ENCODE measurements at places on chromosomes 13 and 19. TPM values are rescaled to one million over a fixed set of nuclear protein-coding genes. Genes with fewer than 3 reads are reported as not detected.

HIPK4 gene
- total RNA-seq = not detected

IL12RB1 gene
- 3.1 TPM for total RNA-seq

NLRP7 gene
- total RNA-seq = not detected

EFNA2 gene
- total RNA-seq = 8.4 TPM

NEK3 gene
- 8.4 TPM for total RNA-seq

ZNF888 gene
- 39.0 TPM for total RNA-seq

IGFL1 gene
- not detected for total RNA-seq

IQCN gene
- total RNA-seq = 2.9 TPM

TMPRSS9 gene
- not detected for total RNA-seq

GRK1 gene
- not detected for total RNA-seq

DZIP1 gene
- 17.8 TPM for total RNA-seq

SIGLEC12 gene
- 0.43 TPM for total RNA-seq

NLRP8 gene
- total RNA-seq = not detected

CCDC106 gene
- 18.4 TPM for total RNA-seq

METTL21C gene
- total RNA-seq = 0.52 TPM

FAM124A gene
- 4.3 TPM for total RNA-seq

ZNF135 gene
- total RNA-seq = 11.1 TPM

NAXD gene
- total RNA-seq = 62.7 TPM

TEX29 gene
- total RNA-seq = 0.92 TPM

- no peak for DNase-seq
Observed at GRCh38 chr19:799076-799881, 2.0 kb downstream of the PTBP1 start.

- DNase-seq = no peak
Observed at GRCh38 chr19:33927789-33928457, 131.3 kb downstream of the KCTD15 start.

- DNase-seq = peak; percentile 38
Observed at GRCh38 chr19:13150931-13151604, 857 bp downstream of the IER2 start.

- no peak for DNase-seq
Observed at GRCh38 chr19:32876236-32876918, 6.8 kb upstream of the SLC7A9 start.

DNA sequence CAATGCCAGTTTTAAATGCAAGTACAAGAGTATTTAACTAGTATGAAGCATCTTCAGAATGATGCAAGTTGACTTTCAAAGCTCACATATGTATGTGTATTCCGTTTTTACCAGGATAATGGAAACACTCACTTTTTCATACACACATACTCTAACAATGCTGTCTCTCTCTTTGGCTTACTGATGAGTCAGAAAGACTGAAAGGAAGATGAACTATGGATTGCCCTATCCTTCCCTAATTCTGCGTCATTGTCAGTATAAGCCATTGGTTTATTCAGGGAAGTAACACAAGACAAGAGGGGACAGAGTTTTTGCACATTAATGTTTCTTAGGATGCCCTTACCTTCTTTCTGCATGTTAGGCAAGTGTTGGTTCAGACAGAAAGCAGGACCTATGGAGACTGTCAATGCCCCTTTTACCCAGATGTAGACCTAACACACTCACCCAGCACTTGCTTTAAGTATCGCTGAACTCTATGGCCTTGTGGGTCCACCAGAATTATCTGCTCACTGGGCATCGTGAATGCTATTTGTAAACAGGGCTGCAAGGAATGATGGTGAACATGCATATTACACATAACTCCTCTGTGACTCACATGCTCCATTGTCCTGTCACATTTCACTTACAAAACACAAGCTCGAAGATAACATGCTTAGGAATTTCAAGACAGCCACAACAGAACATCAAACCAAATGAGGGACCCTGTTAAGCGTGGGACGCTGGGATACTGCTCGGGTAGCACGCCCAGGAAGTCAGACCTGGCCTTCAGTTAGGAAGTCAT lies 10.0 kb upstream of the OXGR1 start:
- no peak for DNase-seq

GRCh38 chr13:93413972-93414717 lies 187.5 kb downstream of the GPC6 start:
- DNase-seq = no peak

- DNase-seq = no peak
Observed at GRCh38 chr13:62038214-62038613, 622.6 kb upstream of the PCDH20 start.

- DNase-seq = no peak
Observed at GRCh38 chr13:60642552-60642951, 245.5 kb downstream of the TDRD3 start.

DNA sequence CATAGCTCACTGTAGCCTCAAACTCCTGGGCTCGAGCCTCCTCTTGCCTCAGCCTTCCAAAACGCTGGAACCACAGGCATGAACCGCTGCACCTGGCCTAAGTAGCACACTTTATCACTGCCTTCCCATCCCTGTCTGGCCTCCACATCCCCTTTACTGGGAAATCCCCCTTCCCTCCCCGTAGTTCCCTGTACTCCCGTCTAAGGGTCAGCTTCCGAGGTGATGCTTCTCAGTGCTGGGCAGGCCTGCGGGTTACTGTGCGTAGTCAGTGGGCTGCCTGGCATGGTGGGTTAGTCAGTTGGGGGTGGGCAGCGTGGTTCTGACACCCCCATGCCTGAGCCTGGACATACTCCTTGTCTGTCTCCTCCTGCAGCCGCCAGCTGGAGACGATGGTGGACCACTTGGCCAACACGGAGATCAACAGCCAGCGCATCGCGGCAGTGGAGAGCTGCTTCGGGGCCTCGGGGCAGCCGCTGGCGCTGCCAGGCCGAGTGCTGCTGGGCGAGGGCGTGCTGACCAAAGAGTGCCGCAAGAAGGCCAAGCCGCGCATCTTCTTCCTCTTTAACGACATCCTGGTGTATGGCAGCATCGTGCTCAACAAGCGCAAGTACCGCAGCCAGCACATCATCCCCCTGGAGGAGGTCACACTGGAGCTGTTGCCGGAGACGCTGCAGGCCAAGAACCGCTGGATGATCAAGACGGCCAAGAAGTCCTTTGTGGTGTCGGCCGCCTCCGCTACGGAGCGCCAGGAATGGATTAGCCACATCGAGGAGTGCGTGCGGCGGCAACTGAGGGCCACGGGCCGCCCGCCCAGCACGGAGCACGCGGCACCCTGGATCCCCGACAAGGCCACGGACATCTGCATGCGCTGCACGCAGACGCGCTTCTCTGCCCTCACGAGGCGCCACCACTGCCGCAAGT lies 8.4 kb downstream of the PLEKHF1 start:
- no peak for DNase-seq

DNA sequence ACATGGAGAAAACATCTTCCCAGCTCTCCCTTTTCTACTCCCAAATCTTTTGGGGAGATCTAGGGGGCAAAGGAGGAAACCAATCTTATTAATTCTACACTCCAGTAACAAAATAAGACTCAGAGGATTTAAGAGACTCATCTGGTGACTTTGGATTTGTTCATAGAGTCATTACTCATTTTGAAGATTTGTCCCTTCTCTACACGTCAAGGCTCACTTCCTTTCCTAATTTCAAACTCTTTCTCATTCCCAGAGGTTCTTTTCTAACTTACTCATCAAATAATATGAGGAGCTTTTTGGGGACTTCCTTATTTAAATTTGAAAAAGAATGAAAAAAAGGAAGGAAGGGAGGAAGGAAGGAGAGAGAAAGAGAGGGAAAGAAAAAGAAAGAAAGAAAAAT lies 14.4 kb downstream of the SIAH3 start:
- DNase-seq = no peak

- DNase-seq = peak; percentile 93
Observed at GRCh38 chr19:12194827-12195731, 32.2 kb downstream of the ZNF136 start.

DNA sequence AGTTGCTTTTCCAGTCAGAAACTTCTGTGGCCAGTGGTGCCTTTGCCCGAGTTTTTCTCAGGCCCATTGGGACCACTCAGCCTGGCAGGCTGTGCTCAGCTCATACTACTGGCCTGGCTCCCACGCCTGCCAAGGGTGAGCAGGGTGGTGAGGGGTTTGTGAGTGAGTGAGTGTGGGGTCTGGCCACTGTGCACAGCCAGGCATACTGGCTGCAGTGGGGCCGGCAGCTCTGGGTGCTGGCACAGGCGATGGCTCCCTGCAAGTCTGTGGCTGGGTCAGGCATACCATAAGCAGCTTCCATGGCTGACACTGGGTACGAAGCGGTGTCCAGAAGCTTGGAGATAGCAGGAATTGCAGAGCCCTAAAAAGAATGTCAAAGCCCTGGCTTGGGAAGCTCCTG lies 161.0 kb downstream of the SLITRK6 start:
- DNase-seq = no peak

DNA sequence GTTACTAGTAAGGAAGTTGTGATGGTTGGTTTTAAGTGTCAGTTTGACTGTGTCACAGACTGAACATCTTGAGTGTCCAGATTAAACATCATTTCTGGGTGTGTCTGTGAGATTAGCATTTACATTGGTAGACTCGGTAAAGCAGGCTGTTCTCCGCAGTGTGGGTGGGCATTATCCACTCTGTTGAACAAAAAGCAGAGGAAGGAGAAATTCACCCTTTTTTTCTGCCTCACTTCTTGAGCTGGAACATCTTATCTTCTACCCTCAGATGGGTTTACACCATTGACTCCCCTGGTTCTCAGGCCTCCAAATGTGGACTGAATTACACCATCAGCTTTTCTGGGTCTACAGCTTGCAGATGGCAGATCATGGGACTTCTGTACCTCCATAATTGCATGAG lies 63.7 kb upstream of the ZDHHC20 start:
- DNase-seq = no peak

DNA sequence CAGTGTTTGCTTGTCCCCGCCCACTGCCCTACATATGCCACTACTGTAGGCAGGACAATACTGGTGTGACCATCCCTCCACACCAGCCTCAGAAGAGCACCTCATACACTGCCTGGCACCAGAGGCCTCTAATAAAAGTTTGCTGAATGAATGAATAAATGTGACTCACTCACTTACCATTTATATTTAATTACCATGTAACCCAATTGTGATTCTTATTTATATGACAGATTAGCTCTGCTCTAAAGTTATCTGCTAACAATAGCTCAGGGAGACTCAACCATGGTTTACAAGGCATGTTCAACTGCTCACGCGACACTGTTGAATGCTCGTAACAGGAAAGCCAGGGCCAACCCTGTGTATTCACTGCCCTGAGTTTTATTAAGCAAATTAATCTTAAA lies 66.0 kb upstream of the DOCK9 start:
- no peak for DNase-seq

DNA sequence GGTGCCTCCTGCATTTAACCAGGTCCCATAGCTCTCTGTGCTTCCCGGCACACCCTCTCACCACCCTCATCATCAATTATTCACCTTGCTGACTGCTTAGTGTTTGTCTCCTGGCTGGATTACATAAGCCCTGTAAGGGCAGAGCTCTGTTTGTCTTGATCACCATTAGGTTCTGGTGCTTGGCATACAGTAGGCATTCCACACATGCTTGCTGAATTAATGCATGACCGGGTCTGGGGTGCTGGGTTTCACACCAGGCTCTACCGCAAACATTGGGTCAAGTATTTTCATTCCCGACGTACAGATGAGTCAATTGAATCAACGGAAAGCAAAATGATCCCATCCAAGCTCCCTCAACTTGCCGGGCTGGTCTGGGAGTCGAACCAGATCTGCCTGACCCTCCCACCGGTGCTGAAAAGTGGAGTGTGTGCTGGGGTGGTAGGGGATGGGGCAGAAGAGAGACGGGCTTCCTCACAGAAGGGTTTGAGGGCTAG lies 28.5 kb downstream of the VAV1 start:
- DNase-seq = no peak

DNA sequence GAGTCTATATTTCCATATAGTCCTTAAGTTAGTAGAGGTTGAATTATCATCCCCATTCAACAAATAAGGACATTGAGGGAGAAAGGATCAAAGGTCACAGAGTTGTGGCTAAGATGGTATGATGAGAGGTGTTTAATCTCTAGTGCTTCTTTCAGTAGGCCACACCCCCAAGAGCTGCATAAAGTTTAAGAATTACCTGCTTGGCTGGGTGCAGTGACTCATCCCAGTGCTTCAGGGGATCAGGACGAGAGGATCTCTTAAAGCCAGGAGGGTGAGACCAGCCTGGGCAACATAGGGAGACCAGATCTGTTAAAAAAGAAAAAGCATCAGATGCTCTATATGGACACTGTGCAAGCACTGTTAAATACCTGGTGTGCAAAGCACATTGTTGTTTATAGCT lies 560.0 kb upstream of the KLHL1 start:
- no peak for DNase-seq

- DNase-seq = peak; percentile 18
Observed at GRCh38 chr13:43484432-43485225, 302.1 kb downstream of the ENOX1 start.

- DNase-seq = no peak
Observed at GRCh38 chr13:113877149-113877990, 13.5 kb upstream of the GAS6 start.

DNA sequence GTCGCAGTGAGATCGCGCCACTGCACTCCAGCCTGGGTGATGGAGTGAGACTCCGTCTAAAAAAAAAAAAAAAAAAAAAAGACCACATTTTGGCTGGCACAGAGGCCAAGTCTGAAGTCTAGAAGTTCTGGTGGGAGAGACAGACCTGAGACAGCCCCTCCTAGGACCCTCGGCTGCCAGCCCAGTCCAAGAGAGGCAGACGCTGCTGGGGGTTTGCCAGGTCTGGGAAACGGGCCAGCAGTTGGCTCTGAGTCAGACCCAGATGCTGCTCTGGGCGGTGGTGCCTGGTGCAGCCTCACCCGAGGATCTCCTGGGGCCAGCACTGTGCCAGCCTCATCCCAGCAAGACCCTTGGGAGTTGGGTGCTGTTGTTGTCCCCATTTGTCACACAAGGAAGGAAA lies 5.8 kb downstream of the FCHO1 start:
- peak; percentile 88 for DNase-seq

DNA sequence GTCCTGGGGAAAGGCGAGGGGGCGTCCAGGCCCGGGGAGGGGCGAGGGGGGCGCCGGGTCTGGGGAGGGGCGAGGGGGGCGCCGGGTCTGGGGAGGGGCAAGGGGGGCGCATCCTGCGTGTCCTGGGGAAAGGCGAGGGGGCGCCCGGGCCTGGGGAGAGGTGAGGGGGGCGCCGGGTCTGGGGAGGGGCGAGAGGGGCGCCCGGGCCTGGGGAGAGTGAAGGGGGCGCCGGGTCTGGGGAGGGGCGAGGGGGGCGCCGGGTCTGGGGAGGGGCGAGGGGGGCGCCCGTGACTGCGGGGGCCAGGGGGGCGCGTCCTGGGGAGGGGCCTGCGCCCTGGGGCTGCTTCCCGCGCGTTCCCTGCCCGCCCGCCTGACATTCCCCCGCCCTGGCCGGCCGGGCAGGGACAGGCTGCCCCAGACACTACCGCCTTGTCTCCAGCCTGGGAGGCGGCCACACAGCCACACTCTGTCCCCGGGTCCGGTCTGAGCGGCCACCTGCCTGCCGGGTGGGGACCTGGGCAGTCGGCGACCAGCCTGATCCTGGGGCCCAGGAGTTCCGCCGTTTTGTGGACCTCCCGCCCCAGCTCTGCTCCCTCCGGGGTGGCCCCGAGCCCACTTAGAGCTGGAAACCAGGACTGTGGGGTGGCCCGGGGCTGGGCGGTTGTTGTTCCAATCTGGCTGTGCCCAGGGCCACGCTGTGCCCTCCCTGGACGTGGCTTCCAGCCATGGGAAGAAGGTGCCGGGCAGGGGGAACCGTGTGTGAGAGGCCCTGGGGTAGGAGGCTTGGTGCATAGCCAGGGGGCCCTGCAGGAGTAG lies 11.8 kb downstream of the PALM start:
- no peak for DNase-seq

- no peak for DNase-seq
Observed at GRCh38 chr13:58181111-58181510, 549.6 kb downstream of the PCDH17 start.

GRCh38 chr19:35168196-35168595 lies 13.7 kb downstream of the FXYD5 start:
- DNase-seq = peak; percentile 47

- peak; percentile 60 for DNase-seq
Observed at GRCh38 chr19:17496337-17496997, 15.0 kb upstream of the PGLS start.
